ENCODE measurements at places on chromosomes 3 and 15.

DNA sequence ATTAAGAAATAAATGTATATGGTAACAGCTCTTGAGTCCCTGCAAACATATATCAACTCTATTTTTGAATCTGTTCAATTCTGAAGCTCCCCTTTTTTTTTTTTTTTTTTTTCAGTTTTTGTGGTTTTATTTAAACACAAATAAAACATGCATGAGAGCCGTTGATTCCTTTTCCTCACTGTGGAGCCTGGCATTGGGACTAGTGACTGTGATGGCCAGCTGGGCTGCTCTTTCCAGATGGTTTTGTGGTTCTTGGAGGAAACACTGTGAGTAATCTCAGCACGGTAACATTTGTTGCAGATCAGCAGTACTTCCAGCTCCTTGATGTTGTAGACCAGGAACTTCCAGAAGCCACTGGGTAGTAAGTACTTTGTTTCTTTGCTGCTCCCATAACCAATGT lies 15.9 kb downstream of the EMC7 start:
- DNase-seq, result no peak

DNA sequence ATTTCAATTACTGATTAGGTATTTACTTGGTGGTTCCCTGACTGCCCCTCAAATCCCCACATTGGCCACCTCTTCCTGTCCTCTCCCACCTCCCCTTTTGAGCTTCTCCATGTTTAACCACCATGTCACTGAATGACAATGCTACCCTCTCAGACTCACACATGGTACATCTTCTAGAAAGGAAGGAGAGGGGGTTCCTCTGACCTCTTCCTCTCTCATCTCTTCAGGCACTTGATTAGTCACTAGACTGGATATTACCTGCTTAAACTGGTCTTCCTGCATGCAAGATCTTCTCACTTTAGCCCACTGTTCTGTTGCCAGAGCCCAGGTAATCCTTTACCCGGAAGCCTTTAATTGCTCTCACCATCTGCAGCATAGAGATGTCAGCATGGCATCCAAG lies 64.9 kb downstream of the DIPK2A start:
- no peak for DNase-seq

GRCh38 chr3:111727843-111728565 lies 131.1 kb upstream of the PHLDB2 start:
- no peak for DNase-seq

- no peak for DNase-seq
Measured at GRCh38 chr3:52254608-52255007, 9.0 kb downstream of the PPM1M start.

DNA sequence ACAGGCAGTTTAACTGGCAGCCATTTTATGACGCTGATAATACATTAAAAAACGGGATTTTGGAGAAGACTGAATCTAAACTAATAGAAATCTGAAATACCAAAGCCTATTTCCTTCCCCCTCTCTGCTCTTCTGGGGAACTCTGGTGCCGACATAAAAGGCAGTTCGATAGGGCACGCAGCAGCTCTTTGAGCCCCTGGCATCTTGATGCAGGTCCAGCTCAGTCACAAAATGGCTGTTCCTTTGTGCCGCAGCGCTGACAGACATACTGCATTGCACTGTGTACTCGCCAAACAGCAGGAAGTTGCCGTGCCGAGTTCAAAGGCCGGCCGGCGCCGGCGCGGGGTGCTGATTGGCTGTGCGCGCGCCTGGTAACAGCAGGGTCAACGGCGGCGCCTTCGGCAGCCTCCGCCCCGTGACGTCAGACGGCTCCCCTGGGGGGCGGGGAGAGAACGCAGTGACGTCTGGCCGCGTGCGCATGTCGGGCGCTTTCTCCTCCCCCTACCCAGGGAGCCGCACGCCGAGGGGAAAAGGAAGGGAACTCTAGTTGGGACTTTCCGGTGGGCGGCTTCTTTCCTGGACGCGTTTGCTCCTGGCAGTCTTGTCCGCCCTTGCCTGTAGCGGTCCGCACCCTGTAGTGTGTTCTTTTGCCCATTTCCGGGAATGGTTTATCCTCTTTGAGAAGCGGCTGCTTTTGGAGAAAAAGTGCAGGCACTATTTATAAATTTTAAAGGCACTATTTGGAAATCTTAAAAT lies 4.0 kb downstream of the CHD2 start:
- DNase-seq, result peak; percentile 100

DNA sequence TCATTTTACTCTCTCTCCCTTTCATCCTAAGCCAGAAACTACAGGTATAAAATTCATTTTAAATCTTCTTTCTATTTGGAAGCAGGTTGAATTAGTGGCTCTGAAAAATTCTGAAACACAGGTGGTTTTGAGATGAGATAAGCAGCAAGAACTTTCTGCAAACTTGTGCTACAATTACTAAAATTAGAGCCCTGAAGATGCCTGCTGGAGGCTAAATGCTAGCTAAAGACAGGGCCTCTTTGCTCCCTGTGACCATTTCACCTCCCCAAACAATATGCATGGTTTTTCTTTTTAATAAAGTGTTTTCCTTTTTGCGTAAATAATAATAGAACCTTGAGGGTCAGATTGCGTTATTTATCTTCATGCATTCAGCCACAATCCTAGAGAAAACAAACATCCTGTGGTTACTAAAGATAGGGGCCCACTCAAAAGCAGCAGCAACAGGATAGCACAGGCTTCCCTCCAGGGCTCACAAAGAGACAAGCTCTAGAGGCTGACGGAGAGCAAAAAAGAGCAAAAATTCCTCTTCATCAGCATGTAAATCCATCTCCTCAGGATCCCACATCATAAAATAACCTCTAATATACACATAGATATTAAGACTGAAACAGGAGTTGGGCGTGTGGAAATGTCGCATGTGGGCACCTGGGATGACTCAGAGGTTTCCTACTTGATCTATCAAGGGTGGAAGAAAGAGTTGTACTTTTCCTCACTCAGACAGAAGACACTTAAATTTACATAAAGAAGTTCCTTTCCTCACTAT lies 26.5 kb upstream of the CP start:
- DNase-seq, result no peak

DNA sequence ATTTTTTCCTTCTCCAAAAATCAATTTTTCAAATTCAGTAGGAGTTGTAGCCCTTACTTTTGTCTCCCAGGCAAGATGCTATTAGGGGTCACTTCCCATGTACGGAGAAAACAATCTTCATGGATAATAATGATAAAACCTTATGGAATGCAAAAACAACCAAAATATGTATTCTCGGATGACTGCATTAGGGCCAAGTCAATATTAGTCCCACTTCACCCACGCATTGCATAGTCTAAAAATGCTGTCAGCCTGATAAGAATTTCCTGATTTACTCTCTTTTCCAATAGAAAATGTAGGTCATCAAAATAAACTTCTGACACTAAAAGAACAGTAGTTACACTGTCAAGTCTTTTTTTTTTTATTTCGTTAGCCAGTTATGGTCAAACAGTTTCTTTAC lies 2.7 kb downstream of the VGLL3 start:
- DNase-seq, result no peak

DNA sequence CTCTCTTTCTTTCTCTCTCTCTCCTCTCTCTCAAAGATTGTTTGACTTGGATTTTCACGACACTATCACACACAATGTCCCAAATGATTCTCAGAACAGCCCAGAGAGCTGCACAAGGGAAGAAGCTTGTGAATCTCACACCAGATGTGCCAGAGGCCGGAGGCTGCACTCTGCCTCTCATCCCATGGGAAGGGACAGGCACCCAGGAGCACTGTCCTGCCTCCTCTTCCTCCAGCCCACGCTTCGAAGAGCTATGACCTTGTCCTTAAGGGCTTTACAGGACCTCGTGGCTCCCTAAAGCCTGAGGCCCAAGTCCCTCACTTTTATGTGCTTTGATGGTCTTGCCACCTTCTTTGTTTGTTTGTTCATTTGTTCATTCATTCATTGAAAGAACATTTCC lies 267.6 kb downstream of the FAM43A start:
- DNase-seq, result no peak

- no peak for DNase-seq
Measured at GRCh38 chr3:109070211-109070610, 47.7 kb downstream of the MORC1 start.

- DNase-seq, result no peak
Measured at GRCh38 chr3:38582316-38582715, 67.2 kb downstream of the SCN5A start.

DNA sequence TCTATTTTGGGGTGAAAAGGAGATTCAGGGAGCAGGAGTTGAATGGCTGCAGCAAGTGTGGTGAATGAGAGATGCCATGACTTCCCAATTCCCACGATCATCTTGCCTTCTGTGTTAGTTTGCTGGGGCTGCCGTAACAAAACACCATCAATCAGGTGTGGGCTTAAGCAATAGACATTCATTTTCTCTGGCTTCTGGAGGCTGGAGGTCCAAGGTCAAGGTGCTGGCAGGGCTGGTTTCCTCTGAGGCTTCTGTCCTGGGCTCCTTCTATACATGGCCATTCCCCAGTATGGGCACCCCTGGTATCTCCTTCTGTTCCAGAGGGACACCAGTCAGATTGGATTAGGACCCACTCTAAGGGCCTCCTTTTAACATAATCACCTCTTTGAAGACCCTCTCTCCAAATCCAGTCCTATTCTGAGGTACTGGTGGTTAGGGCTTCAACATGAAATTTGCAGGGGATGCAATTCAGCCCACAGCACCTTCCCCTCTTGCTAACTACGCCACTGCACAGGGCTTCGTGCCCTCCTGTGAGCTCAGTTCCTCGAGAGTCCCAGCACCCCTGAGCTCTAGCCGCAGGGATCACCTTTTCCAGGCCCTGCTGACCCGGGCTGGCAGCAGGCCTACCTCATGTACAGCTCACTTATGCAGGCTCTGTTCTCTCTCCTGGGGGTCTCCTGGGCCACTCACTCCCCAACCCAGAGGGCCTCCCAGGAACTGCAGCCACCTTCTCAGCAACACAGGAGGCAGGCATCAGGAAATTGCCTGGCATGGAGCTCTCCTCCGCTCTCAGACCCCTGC lies 37.3 kb upstream of the SLC6A11 start:
- DNase-seq, result no peak

DNA sequence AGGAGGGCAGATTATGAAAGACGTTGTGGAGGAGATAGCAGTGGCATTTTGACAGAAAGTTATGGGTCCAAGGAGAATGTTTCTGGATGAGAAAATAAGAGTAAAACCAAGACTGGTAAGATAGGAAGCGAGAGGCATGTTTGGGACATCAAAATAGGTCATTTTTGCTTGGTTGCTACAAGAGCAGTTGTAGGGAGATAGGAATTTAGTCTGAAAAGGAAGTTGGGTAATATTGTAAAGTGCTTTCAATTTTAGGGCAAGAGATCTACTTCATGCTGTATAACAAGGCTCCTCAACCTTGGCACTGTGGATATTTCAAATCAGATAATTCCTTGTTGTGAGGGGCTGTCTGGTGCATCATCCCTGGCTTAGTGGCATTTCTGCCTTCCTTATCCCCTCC lies 118.0 kb upstream of the DPH6 start:
- DNase-seq, result no peak

DNA sequence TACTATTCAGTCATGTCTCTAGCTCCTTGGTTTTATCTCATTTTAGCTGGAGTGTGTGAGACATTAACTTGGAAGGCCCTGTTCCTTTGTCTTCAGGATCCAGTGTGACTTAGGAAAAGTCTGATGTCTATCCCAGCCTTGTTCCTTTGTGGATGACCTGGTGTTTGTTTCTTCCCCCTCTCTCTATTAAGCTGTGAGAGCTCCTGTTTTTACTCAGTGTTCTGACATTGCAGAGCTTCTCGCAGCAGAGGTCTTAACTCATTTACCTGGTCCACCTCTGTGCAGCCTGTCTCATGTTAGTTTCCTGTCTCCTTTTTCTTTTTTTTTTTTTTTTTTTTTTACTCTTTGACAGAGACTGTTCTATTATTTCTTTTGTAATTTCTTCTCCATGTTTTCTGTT lies 43.1 kb downstream of the KLF13 start:
- DNase-seq, result no peak

DNA sequence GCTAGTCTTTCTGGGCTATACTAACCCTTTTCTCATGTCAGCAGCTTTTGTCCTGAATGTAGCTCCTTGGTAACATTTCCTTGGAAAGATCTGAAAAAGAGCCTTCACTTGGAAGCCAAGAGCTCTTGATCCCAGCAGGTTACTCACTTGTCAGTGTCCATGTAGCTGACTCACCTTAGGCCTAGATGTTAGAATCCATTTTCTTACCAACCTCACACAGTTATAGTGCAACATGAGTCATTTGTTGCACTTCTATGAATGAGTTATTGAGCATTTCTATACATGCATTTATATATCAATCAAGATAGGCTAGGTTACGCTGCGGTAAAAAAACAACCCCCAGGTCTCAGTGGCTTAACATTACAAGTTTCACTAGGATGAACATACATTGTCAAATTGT lies 106.8 kb upstream of the SLC7A14 start:
- no peak for DNase-seq

DNA sequence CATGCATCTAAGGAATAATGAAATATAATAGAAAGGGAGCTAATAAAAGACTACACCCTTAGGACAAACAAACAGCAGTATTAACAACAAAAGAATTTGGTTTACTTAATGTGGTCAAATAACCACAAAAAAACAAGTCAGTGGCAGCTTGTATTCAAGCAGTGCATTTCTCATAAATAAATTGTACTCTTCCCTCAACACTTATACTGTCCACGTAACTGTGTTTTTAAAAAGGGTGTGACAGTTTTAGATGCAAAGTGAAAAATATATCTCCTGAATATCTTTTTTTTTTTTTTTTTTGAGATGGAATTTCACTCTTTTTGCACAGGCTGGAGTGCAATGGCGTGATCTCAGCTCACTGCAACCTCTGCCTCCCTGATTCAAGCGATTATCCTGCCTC lies 698.2 kb upstream of the CADM2 start:
- DNase-seq, result no peak

All from Kasumi-1 (cell line).